ENCODE measurements at places on chromosomes 6 and 20. TPM values are rescaled to one million over a fixed set of nuclear protein-coding genes. Genes with fewer than 3 reads are reported as not detected.

DNA sequence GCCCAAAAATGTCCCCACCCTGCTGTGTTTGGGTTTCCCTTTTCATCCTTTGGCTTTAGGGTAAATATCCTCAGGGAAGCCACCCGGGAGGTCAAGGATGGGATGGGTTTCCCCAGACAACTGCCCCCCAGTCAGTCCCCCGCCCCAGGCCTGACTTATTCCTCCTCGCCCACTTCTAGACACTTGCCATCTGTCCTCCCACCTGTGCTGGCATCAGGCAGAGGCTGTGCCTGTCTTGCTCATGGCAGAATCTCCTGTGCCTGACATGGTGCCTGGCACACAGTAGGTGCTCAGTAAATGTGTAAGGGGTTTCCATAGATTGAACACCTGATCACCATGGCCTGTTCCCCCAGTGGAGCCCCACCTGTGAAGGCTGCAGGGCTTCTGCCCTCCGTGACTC, 141.8 kb downstream of the PHACTR3 start:
- peaks cover 18% of the 10 kb centered on the region for H3K4me1 ChIP-seq
- no peak for DNase-seq
- H3K27ac ChIP-seq, result no peak overlapping the region
- no peak overlapping the region for H3K4me3 ChIP-seq
- H3K27me3 ChIP-seq, result no peaks in the 10 kb centered on the region
- no peaks in the 10 kb centered on the region for H3K36me3 ChIP-seq

GRCh38 chr20:9912858-9913434, 74.1 kb upstream of the PAK5 start:
- H3K27me3 ChIP-seq, result no peaks in the 10 kb centered on the region
- H3K36me3 ChIP-seq, result no peaks in the 10 kb centered on the region
- H3K27ac ChIP-seq, result no peak overlapping the region
- H3K4me1 ChIP-seq, result no peaks in the 10 kb centered on the region
- no peak overlapping the region for H3K4me3 ChIP-seq

GRCh38 chr20:23278172-23278571, 72.4 kb upstream of the NXT1 start:
- no peak overlapping the region for H3K4me3 ChIP-seq
- no peak for DNase-seq
- no peak overlapping the region for H3K27ac ChIP-seq
- no peaks in the 10 kb centered on the region for H3K36me3 ChIP-seq
- no peaks in the 10 kb centered on the region for H3K27me3 ChIP-seq

Gene PSORS1C1
- 1.5 TPM for total RNA-seq

DNA sequence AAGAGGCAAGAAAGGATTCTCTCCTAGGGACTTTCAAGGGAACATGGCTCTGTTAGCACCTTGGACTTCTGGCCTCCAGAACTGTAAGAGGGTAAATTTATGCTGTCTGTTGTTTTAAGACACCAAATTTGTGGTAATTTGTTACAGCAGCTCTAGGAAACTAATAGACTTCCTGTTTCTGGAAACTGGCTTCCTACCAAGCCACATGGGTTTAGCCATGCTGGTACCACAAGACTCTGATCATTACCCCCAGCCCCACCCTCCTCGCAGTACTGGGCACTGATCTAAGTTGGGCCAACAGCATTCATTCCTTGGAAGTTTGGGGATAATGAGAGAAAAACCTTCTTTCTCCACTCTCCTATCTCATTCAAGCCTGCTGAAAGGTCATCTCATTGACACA, 109.5 kb upstream of the SMLR1 start:
- no peaks in the 10 kb centered on the region for H3K36me3 ChIP-seq
- H3K27ac ChIP-seq, result no peak overlapping the region
- DNase-seq, result no peak
- no peaks in the 10 kb centered on the region for H3K27me3 ChIP-seq

Gene TRIM31
- total RNA-seq, result not detected

All from right atrium auricular region (tissue), 2 donors.